ENCODE measurements at places on chromosomes 12 and 14. TPM values are rescaled to one million over a fixed set of nuclear protein-coding genes. Genes with fewer than 3 reads are reported as not detected.

The KITLG gene
- polyA plus RNA-seq: 1.1 TPM

The TSPAN9 gene
- 17.9 TPM for polyA plus RNA-seq

The VRTN gene
- polyA plus RNA-seq: 3.0 TPM

The GALNT16 gene
- 3.4 TPM for polyA plus RNA-seq

The MYBPC1 gene
- polyA plus RNA-seq: not detected

Measured in cardiac muscle cell (in vitro differentiated cells and primary cell).